Chondrocyte (in vitro differentiated cells): ENCODE measurements at places on chromosomes 2 and 18. TPM values are rescaled to one million over a fixed set of nuclear protein-coding genes. Genes with fewer than 3 reads are reported as not detected.
A peak's percentile ranks its signal among the peaks of the same experiment; 100 is the strongest.

The CCBE1 gene
- total RNA-seq, result 0.38 to 1.8 TPM (median 0.72 TPM) in 3 replicates

The NEU2 gene
- total RNA-seq, result not detected in 3 replicates

- H3K27me3 ChIP-seq, result no peaks in the 10 kb centered on the region
- H3K4me1 ChIP-seq, result peaks cover 2% of the 10 kb centered on the region
- peaks cover 25% of the 10 kb centered on the region for H3K36me3 ChIP-seq
- peak; percentile 61 for DNase-seq
Observed at GRCh38 chr2:24836206-24836605, 43.0 kb downstream of the CENPO start.

DNA sequence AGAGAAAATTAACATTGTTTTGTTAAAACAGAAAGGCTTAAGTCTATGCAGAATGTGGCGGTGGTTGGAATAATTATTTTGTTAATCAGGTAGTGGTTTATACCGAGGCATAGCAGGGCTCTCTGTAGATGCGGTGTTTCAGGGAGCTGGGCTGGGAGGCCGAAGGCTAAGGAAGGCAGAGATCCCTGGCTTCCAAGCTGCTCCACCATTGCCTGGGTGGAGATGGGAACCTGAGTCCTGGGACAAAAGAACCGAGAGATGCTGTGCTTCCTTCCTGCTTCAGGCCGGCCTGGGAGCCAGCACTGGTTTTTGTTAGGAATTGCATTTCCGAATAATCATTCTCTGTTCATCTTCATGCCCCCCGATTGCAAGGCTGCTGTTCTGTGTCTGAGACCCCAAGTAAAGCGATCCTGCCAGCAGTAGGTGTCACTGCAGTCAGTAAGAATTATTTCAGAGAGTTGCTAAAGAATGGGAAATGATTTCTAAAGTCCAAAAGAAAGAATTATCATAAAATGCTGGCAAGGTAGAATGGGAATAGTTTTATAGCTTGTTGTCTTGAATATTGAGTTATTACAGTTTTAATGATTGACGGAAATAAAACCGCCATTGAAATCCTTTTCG, 824.9 kb downstream of the GALR1 start:
- H3K27me3 ChIP-seq, result peaks cover 14% of the 10 kb centered on the region
- DNase-seq, result no peak
- no peak overlapping the region for H3K4me3 ChIP-seq
- H3K27ac ChIP-seq, result no peak overlapping the region
- H3K4me1 ChIP-seq, result no peaks in the 10 kb centered on the region

- H3K4me3 ChIP-seq, result no peak overlapping the region
- H3K27ac ChIP-seq, result peak overlapping the region; percentile 68
- H3K27me3 ChIP-seq, result no peaks in the 10 kb centered on the region
- peaks cover 1% of the 10 kb centered on the region for H3K36me3 ChIP-seq
- peaks cover 51% of the 10 kb centered on the region for H3K4me1 ChIP-seq
Observed at GRCh38 chr18:27712066-27712465, 464.9 kb downstream of the CDH2 start.
